Fibroblast of skin of right biceps (primary cell): ENCODE measurements at places on chromosomes 12 and 14.

GRCh38 chr14:88468406-88468805 is 82.9 kb downstream of the SPATA7 start:
- peak; percentile 73 for DNase-seq

DNA sequence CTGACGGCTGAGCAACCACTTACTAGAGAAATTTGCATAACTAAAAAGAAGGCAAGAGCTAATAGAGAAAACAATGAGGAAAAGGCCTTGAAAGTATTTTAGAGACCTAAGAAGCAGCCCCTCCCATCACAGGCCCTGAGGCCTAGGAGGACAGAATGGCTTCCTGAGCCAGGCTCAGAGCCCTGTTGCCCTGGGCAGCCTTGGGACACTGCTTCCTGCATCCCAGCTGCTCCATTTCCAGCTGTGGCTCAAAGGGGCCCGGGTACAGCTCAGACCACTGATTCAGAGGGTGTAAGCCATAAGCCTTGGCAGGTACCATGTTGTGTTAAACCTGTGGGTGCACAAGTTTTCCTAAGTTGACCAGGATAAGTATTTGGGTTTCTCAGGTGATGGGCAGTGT is 181.4 kb downstream of the TRHDE start:
- DNase-seq = no peak

DNA sequence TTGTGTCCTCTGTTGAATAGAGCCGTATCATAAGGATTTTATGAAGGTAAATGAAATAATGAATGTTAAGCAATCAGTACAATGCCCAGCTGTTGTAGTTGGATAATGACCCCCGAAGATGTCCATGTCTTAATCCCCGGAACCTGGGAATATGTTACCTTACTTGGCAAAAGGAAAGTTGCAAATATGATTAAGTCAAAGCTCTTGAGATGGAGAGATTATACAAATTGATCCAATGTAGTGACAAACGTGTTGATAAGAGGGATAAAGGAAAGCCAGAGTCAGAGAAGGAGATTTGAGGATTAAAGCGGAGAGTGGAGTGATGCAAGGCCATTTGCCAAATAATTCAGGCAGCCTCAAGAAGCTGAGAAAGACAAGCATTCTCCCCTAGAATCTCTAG is 19.2 kb upstream of the MGAT4C start:
- DNase-seq = no peak

- DNase-seq = no peak
Observed at GRCh38 chr14:56805992-56806727, 4.1 kb downstream of the OTX2 start.

DNA sequence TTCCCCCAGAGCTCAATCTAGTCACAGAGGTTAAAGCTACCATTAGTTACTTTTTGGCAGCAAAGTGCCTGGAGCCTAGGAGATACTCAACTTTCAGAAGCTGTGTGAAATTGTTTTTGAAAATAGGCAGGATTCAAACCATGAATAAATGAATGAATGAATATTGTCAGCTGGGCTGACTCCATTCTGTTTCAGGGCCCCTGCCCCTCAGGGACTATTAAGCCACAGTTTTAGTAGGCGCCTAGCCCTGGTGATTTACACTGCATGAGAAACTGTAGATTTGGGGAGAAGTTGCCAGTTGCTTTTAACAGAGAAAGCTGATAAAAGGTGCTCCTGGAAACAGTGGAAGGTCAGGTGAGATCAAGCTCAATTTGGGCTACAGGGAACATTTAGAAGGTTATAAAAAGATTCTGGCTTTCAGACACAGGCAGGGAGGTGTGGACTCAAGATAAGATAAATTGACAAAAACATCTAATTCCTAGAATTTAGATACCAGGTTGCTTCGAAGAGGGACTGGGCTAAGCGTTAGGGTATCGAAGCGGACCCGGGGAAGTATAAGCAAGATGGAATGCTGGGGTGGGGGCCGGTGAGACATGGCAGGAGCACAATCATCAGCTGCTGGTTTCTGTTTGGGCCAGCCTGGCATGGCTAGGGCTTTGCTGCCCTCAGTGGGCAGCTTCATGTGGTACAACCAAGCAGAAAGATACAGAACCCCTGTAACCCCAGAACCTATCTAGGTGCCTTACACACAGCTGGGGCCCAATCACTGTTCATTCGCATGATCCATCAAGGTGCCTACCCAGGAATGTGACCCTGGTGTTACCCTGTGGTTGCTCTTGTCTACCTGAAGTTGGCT is 14.9 kb upstream of the CELA1 start:
- no peak for DNase-seq

DNA sequence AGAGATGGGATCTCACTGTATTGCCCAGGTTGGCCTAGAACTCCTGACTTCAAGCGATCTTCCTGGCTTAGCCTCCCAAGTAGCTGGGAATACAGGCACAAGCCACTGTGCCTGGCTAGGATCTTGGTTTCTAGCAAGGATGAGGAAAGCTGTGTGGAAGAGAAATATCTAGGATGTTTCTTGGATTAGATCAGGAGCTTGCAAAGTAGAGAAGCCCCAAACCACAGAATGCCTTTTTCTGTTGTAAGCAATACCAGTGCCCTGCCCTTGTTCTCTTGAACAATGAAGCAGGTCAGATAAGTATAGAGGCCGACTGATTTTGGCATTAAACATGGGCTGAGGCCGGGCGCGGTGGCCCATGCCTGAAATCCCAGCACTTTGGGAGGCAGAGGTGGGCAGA is 44.3 kb upstream of the STRN3 start:
- DNase-seq = peak; percentile 89

DNA sequence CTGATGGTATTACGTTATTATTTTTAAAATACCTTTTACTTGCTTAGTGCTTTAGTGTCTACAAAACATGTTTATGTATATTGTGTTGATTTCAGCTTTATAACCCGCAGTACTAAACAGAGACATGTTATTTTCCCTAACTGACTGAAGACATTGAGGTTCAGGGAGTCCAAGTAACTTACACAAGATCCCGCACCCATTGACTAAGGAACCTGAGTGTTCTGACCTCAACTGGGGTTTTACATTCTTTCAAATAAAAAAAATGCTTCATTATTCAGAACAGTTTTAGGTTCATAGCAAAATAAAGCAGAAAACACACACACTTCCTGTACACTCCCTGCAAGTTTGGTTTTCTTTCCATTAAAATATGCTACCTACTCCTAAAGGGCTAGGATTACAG is 60.4 kb upstream of the METAP2 start:
- peak; percentile 66 for DNase-seq

- peak; percentile 16 for DNase-seq
Observed at GRCh38 chr12:14849661-14850060, 6.3 kb upstream of the ART4 start.

DNA sequence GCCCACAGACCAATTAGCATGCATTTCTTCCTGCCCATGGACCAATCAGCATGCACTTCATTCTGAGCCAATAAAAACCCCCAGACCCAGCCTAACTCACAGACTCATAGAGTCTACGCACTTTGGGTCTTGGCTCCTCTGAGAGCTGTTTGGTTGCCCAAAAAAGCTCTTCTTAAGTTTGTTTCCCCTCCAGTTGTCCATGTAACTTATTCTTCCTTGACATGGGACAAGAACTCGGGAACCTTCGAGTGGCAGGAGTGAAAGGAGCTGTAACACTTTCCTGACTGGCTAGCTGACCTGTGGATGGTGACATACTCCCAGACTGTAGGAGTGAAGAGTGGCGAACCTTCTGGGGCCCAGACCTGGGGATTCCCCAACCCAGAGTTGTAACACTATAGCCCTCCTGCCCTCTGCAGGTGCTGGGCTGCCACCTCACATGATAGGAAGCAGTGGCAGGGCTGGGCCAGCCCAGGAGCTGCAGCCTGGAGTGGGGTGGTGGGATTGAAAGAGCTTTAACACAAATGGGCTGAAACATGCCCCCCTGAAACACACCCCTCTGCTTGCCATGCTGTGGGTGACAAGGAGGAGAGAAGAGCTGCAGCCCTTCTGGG is 4.4 kb upstream of the BTBD7 start:
- no peak for DNase-seq

DNA sequence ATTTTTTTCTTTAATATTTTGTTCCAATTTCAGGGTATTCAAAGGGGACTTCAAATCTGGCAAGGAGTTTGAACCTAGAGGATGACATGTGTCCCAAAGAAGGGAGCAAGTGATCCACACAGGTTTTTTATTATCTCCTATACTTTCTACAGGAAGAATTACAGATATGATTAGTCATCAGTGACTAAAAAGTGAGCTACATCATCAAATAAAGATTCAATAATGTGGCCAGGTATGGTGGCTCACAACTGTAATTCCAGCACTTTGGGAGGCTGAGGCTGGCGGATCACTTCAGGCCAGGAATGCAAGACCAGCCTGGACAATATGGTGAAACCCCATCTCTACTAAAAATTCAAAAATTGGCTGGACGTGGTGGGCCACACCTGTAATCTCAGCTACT is 24.2 kb downstream of the GLT8D2 start:
- no peak for DNase-seq

DNA sequence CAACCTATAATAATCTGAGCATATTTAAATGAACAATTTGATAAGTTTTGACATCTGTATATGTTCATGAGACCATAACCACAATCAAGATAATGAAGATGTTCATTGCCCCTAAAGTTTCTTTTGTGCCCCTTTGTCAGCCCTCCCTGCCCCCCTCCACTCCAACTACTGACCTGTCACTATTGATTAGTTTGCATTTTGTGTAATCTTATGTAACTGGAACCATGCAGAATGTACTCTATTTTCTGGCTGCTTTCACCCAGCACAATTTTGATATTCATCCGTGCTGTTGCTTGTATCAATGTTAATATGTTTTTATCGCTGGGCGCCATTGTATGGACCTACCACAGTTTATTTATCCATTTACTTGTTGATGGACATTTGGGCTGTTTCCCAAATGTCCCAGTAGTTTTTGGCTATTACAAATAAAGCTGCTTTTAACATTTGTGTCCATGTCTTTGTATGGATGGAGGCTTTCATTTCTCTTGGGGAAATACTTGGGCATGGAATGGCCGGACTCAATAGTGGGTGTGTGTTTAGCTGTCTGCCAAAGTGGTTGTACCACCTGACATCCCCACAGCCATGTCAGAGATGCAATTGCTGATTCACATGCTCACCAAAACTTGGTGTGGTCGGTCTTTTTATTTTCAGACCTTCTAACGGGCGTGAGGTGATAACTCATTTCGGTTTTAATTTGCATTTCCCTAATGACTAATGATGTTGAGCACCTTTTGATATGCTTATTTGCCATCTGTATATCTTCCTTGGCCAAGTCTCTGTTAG is 38.9 kb downstream of the EML1 start:
- DNase-seq = no peak

- DNase-seq = no peak
Observed at GRCh38 chr12:96201272-96202227, 7.4 kb downstream of the ELK3 start.

DNA sequence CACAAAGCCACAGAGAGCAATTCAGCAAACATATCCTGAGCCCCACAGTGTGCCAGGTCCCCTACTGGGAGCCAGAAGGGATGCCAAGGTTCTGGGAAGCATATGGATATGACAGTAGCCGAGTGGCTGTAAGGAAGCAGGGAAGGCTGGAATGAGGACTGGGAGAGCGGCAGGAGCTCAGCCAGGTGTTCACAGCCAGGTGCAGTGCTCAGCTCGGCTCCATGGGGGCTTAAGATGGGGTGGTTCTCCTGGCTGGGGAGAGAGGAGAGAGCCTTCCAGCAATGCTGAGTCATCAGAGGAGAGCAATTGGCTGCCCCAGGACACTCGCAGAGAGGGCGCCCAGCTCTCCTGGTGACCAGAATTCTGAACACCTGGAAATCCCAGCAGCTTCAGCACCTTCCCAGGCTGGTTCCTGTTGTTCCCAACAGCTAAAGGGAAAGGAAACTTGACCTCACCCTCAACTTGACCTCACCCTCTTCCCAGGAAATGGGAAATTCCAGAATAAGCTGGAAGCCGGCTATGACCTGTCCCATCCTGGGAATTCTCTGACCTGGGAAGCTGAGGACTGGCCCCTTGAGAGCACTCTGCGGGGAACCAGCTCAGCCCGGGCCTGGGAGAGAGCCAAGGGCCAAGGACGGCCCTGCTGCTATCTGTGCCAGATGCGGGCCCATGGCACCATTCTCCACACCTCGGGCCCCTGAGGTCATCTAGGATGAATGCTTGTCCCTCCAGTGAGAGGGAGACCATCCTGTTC is 34.6 kb downstream of the SLC6A12 start:
- no peak for DNase-seq

- DNase-seq = peak; percentile 61
Observed at GRCh38 chr12:5094551-5094950, 50.9 kb downstream of the KCNA5 start.

- no peak for DNase-seq
Observed at GRCh38 chr12:57479376-57480115, at the start of gene ARHGAP9. Gene ARHGAP9 (minus strand): TSS chr12:57479866. CDS start chr12:57479406, 460 bp downstream.

DNA sequence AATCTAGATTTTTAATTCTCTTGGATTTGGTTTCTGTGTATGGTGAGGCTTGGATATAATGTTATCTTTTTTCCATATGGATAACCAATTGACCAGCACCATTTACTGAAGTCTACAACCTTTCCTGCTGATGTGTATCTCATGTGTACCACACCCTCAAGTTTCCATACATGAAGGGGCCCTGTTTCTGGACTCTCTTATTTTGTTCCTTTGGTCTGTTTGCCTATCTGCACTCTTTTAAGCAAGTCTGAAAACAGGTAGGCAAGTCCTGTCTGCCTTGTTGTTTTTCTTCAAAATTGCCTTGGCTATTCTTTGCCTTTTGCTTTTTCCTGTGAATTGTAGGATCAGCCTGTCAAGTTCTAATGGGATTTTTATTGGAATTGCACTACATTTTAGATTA is 44.6 kb downstream of the MAX start:
- no peak for DNase-seq

- peak; percentile 38 for DNase-seq
Observed at GRCh38 chr12:88833641-88834116, 253.4 kb upstream of the KITLG start.

GRCh38 chr14:68548194-68549076 is 244.4 kb downstream of the ZFP36L1 start:
- peak; percentile 98 for DNase-seq

GRCh38 chr12:51383269-51383905 is 7.8 kb downstream of the GALNT6 start:
- DNase-seq = no peak

GRCh38 chr14:99603471-99604277 is at the start of gene CCDC85C:
Gene CCDC85C (minus strand): TSS chr14:99604207. CDS start chr14:99603959, 248 bp downstream.
- DNase-seq = peak; percentile 49

- no peak for DNase-seq
Observed at GRCh38 chr14:77917491-77918201, 117.7 kb downstream of the ADCK1 start.

DNA sequence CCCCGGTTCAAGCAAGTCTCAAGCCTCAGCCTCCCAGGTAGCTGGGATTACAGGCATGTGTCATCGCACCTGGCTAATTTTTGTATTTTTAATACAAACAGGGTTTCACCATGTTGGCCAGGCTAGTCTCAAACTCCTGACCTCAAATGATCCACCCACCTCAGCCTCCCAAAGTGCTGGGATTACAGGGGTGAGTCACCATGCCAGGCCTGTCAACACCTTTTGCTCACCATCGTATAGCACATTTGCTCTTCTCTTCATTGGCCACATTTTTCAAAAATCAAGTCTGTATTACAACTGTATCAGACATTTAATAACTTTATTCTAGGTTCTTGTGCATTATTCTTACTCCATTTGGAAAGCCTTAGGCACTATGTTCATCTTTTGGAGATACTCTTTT is 50.3 kb downstream of the BCAT1 start:
- DNase-seq = peak; percentile 64

GRCh38 chr14:95389471-95390011 is 69.8 kb upstream of the CLMN start:
- no peak for DNase-seq

GRCh38 chr12:106947461-106947860 is 8.2 kb upstream of the TMEM263 start:
- no peak for DNase-seq

GRCh38 chr12:114392909-114393308 is 13.0 kb downstream of the TBX5 start:
- DNase-seq = no peak

- no peak for DNase-seq
Observed at GRCh38 chr14:54138024-54138353, 181.4 kb upstream of the BMP4 start.
